ENCODE measurements at places on chromosomes 2 and 18.

- no peak for DNase-seq
These were observed 45.2 kb upstream of the ASB1 start for GRCh38 chr2:238381341-238382115.

DNA sequence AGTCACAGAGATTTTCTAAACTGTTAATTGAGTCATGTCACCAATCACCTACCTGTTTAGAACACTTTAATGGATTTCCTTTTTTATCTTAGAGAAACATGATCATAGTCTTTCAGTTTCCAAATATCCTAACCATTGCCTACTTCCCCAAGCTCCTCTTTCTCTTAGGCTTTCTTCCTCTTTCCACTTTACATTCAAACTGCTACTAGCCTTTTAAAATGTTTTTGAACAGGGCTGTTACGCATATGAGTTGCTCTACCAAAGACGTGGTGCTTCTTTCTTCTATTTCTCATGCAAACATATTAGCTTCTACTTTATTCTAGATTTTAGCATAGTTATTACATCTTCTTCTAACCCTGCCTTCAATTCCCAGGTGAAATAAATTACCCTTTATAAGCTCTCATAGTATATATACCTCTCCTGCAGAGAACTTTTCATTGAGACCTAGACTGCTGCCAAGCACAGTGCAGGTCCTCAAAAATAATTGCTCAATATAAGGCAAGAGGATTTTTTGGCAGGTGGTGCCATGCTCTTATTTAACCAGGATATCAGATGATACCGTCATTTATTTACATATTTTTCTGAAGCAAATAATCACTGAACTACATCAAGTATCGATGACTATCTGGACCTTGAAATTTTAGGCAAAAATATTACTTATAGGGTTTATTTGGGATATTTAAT, 937.1 kb downstream of the TSN start:
- DNase-seq: no peak

GRCh38 chr2:23745068-23745725, 181.7 kb downstream of the ATAD2B start:
- peak; percentile 1 for DNase-seq

- no peak for DNase-seq
These were observed 37.6 kb upstream of the FOSL2 start for GRCh38 chr2:28354920-28355520.

DNA sequence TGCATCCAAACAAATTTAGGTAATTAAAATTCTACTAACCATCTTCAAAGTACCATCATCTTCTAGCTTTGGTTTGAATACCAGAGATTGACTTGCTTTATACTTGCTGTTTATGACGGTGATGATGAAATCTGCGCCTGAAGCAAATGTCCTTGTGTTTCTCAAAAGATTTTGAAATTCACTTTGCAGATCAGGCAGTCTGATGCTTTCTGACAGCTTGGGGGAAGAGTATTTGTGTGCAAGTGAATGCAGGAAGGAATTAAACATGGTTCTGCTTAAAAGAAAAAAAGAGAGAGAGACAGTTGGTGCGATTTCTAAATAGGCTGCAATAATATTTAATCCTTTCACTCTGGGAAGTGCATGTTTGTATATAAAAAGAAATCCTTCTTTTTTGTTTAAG, 29.6 kb downstream of the CSRNP3 start:
- DNase-seq: no peak

DNA sequence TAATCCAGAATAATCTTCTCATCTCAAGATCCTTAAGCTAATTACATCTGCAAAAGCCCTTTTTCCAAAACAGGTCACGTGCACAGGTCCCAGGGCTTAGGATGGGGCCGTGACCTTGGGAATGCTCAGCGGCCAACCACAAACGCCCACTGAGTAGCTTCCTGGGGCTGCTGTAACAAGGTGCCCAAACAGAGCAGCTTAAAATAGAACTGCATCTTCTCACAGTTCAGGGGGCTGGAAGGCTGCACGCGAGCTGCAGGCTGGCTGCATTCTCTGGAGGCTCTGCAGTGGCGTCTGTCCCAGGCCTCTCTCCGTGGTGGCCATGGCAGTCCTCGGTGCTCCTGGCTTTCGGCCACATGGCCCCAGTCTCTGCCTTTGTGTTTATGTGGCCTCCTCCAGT, 31.9 kb downstream of the ADI1 start:
- DNase-seq: no peak
